Choroid plexus epithelial cell (primary cell): ENCODE measurements at places on chromosomes 2 and 18.
A peak's percentile ranks its signal among the peaks of the same experiment; 100 is the strongest.

GRCh38 chr2:24163601-24164000 lies 11.3 kb upstream of the FAM228A start:
- DNase-seq, result no peak

DNA sequence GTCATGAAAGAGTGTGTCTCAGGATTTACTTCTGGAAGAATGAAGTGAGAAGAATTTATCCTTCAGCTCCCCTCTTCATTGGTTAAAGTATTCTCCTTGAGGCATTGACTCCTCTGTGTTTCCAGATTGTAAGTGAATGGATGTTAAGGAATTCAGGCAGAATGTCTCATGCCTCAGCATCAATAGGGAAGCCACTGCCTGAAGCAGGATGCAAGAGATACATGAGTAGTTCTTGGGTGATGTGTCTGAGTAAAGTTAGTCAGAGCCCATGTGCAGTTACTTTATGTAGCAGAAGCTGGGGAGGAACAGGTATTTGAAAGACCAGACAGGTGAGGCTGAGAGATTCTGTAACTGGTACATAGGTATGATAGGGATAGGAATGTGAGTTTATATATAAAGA lies 34.0 kb upstream of the TMEFF2 start:
- no peak for DNase-seq

DNA sequence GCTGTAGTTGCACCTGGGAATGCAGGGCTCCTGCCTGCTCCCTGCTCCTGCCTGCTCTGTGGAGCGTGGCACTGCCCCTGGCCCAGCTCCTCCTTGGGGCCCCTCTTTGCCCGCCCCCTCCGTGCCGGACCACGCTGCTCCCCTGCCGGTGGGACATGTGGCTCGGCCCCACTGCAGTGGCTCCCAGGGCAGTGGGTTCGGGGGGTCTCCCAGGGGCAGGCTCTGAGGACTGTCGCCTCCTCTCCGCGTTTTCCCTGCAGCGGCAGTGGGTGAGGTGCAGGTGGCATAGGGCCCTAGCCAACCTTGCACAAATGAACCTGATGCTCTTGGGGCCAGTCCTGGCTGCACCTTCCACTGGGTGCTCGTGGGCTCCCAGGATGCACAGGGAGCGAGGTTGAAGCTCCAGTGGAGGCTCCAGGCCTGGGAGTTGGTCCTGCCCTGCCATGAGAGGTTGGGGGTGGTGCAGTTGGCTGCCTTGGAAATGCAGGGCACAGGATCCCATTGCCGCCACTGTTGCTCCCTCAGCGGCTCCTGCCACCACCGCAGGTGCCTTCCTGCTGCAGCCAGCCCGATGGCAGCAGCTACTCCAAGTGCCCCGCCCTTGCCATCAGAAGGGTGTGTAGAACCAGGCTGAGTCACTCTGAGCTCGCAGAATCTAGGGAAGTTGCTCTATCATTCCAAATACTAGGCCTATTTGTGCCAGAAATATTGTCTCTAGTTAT lies 313.1 kb upstream of the SYT4 start:
- no peak for DNase-seq

DNA sequence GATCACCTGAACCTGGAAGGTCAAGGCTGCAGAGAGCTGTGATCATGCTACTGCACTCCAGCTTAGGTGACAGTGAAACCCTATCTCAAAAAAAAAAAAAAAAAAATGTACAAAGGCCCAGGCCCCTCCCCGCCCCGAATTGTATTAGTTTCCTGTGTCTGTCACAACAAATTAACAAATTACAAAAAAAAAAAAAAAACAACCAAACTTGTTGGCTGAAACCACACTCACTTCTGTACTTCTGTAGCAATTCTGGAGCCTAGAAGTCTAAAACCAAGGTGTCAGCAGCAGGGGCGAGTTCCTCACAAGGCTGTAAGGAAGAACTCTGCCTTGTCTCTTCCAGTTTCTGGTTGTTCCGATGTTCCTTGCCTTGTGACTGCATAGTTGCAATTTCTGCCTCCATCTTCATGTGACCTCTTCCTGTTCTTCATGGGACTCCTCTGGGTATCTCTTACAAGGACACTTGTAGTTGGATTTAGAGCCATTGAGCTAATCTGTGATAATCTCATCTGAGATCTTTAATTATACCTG lies 100.8 kb upstream of the ZSWIM2 start:
- no peak for DNase-seq

- DNase-seq, result peak; percentile 6
These were observed 6.5 kb downstream of the TMEM163 start for GRCh38 chr2:134712299-134712698.

GRCh38 chr18:68447286-68447685 lies 267.6 kb downstream of the TMX3 start:
- DNase-seq, result no peak

DNA sequence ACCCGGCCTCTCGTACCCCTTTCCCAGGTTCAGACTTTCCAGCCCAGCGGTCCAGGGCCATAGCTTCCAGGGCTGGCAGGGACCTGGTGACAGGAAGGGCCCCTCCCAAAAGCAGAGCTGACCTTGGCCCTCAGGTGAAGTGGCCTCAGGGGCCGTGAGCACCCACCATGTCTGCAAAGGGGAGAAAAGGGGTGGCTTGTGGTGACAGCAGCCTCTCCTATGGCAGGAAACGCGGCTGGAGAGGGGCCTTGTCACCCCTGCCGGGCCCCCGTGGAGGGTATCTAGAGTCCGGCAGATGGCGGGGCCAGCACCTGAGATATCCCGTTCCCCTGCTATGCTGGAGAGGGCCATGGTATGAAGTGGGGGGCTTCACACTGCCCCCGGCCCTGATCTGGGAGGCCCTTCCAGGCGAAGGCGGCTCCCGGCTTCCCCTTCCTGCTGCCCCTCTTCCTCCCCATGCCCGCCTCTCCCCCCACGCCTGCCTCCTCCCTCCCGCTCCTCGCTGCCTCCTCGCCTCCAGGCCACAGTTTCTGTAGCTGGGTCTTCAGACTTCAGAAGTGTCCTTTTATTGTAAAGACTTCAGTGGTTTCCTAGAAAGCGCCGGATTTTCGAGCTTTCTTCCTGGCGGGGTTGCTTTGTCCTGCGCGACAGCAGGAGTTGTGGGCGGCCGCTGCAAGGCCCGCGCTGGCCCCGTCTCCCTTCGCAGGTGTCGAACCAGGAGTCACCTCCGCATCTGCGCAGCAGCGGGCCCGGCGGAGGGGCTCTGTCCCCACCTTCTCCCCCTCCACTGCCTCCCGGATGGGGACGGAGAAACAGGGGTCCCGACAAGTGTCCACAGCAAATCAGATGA lies 240.5 kb upstream of the MYT1L start:
- DNase-seq, result no peak

GRCh38 chr18:32219431-32220018 lies 29.7 kb downstream of the MEP1B start:
- no peak for DNase-seq

DNA sequence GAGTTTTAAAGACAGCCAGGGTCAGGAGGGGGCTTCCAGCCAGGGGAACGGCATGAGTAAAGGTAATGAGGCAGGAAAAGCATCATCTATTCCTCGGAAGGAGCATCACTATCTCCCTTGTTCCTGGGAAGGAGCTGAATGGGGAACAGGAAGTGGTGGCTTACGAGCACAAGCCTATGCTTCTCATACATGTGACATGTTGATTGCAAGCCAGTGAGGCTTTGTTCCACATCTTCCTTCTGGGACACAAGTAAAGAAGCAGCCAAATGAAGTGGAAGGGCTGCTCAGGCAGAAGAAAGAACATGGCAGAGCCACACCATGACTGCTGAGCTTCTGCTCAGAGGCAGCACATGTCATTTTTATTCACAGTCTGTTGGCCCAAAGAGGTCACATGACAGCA lies 15.1 kb upstream of the LMAN1 start:
- DNase-seq, result no peak

- DNase-seq, result no peak
These were observed 4.0 kb downstream of the KIF1A start for GRCh38 chr2:240815761-240816583.

- DNase-seq, result no peak
These were observed 26.0 kb upstream of the TMEM214 start for GRCh38 chr2:27006602-27007415.

GRCh38 chr2:7881466-7881865 lies 800.4 kb upstream of the ID2 start:
- DNase-seq, result no peak

DNA sequence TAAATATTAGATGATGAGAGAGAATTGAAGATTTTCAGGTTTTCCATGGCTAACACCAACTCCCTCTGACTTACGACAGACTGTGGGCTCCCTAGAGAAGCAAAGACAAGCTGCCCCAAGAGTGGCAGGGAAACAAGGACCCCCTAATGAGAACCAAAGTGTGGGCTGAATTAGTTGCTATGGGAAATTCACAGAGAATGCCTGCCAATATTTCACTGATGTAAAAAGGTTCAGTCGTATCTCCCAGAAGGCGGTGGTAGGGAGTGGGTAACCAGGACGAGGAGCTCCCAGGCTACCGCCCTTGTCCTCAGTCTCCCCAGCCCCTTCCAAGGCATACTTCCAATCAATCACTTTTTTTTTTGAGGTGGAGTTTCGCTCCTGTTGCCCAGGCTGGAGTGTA lies 113.6 kb downstream of the LAMA1 start:
- no peak for DNase-seq

GRCh38 chr2:211114826-211115455 lies 558.5 kb downstream of the CPS1 start:
- peak; percentile 23 for DNase-seq

DNA sequence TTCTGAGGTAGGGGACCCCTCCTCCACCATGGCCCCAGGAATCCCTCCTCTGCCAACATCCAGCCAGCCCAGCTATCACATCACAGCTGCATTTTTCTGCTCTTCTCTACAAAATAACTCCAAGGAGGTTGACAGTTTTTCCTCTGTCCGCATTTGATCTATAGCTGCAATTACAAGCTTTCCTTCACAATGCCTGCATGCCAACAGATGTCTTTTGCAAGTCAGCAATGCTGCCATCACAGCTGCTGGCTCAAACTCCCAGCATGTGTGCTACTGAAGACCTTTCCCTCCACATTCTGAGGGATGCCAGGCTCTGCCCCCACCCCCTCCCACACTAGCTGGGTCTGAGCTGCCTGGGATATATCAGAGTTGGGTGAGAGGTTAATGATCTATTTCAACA lies 51.7 kb downstream of the MCFD2 start:
- DNase-seq, result no peak

DNA sequence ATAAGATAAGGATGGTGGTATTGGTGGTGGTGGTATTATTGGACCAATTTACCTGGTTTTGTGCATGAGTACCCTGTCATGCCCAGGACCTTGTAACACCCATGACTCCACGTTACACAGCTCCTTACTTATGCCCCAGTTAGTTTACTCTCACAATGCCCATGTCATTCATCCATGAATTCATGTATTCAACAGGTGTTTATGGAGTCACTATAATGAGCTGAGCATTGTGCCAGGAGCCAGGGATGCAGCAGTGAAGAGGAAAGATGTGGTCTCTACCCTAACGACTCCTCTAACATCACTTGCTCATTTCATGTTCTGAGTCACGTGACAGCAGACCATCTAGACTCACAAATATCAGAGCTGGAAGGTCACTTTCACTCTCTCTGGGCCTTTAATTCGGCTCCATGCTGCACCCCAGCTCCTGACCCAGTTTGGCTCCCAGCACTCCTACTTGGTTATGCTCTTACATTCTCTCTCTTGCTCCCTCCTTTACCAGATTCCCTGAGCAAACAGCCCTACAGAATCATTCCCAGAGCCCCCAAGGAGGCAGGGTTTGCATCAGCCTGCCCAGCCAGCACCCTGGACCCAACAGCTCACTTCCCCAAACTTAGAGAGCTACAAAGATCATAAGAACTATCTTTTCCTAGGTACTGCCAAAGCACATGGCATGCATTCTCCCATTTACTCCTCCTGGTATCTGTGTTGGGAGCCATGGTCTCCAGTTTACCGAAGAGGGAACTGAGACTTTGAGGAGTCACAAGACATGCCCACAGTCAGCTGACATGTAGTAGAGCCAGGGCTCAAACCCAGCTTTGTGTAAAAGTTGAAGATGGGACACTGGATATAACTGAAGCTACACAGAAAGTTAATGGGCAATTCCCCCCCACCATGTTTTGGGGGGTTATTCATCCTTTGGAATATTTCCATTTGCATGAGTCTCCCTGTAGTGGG lies 449.9 kb downstream of the LRATD1 start:
- DNase-seq, result no peak

DNA sequence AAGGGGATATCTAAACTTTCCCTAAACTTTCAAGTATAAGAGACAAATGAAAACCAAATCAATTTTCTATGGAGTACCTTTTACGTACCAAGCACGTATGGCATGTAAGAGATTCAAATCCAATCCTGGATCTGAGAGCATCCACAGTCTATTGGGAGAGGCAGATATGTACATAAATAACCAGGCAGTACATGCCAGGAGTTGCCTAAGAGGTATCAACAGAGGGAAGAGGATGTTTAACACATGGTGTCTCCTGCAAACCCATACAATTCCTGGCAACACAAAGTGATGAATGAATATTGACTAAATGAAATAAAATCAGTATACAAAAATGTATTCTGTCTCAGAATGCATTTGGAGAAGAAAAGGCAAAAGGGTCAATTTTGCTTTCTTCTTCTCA lies 116.6 kb downstream of the PIGN start:
- DNase-seq, result peak; percentile 34

- no peak for DNase-seq
These were observed 390.4 kb downstream of the CMPK2 start for GRCh38 chr2:6475155-6475940.

DNA sequence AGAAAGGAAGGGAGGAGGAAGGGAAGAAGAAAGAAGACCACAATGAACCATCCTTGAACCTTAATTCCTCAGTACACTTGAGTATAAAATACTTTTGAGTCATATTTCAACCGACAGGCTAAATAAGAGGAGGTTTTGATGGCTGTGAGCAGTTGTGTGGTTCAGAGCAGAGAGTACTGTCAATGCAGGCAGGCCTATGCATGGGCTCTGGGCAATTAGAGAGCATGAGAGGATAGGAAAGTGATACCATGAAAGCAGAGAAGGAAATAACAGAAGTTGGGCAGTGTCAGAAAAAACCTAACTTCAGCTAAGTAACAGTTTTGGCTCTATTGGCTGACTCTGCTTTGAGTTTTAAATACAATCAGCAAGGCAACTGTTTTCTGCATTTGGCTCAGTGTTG lies 123.6 kb upstream of the STK17B start:
- DNase-seq, result no peak

DNA sequence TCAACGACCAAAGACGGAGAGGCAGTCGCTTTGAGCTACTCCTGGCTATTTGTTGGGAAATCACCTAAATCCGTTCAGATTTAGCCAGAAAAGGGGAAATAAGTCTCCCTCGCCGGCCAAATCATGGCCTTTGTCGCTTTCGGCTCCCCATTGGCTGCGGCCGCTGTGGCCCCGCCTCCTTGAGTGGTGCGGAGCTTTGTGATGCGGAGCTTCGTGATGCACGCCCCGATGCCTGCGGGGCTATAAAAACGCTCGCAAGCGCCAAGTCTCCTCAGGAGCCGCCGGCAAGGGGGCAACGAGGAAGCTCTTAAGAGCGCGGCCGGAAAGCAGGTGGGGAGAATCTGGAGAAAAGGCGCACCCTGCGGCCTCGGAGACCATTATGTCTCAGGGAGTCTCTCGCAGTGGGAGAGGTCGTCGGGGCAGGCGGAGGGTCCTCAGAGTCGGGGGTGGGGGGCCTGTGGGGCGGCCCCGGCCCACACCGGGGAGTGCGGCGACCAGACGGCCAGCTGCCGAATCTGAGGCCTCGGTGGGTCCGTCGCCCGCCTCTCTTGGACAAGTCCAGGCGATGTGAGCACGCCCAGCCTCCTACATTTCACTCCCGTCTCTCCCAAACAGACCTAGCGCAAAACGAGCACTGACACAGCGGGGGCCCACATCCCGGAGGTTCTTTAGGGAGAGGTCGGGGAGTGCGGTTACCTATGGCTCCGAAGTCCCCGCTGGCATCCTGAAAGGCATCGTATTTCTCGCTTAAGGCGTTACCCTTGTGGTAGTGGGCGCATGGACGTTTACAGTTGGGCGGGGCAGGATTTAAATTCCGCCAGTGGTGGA lies at the start of gene CABYR:
Gene CABYR, plus strand, starts transcription at position 274 of the 828 bp plus-strand sequence. CDS start 4,053 bp downstream, outside the sequence.
- DNase-seq, result peak; percentile 87
